ENCODE measurements at places on chromosomes 4 and X. TPM values are rescaled to one million over a fixed set of nuclear protein-coding genes. Genes with fewer than 3 reads are reported as not detected.

DNA sequence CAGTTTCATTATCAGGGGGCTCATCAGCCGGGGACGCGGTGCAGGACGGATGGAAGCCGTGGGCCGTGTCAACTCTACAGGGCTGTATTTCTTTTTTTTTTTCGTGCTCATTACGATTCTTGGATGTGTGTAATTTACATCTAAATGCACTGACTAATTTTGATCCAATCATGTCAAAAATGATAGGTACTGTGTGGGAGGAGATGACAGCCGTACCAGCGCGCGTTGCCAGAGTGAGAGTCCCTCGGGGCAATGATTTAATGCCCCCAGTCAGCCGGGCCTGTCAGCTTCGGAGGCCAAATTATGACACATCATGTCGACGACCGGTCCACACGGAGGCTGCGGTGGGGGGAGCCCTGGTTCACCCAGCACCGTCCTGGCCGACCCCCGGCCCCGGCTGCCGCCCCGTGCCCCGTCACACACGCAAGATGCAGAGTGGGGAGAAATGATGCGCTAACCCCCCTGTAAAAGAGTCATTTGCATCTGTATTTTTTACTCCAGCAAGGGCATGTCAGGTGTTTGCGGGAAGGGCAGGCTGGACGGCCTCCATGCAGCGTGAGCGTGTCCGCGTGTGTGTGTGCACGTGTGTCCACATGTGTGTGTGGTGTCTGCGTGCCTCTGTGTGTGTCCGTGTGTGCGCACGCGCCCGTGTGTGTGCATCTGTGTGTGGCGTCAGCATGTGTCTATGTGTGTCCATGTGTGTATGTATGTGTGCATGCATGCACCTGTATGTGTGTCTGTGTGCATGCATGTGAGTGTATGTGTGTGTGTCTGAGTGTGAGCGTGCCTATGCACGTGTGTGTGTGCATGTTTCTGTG is 74.3 kb upstream of the PPP2R3B start:
- DNase-seq = no peak

- no peak for DNase-seq
These were observed 40.7 kb upstream of the KLF3 start for GRCh38 chr4:38623260-38623659.

- DNase-seq = no peak
These were observed 107.8 kb downstream of the CCNG2 start for GRCh38 chr4:77264826-77265225.

- no peak for DNase-seq
These were observed 2.6 kb downstream of the HCCS start for GRCh38 chrX:11113731-11114130.

GRCh38 chr4:6747294-6748051 is 31.5 kb downstream of the BLOC1S4 start:
- DNase-seq = no peak

- DNase-seq = no peak
These were observed 89.3 kb upstream of the CYLC1 start for GRCh38 chrX:83771664-83772063.

The HSPA4L gene
- total RNA-seq = 14.0 TPM

The SLC16A2 gene
- total RNA-seq = 13.5 TPM

The VCX3B gene
- total RNA-seq = not detected

The SSX1 gene
- total RNA-seq = not detected

The RRH gene
- total RNA-seq = not detected

The RTL3 gene
- total RNA-seq = not detected

Measured in G401 (cell line).